ENCODE measurements at places on chromosomes 6 and 20.
A peak's percentile ranks its signal among the peaks of the same experiment; 100 is the strongest.

- no peak for DNase-seq
Measured at GRCh38 chr6:148523048-148523447, 180.4 kb downstream of the SASH1 start.

GRCh38 chr20:53070706-53071392 is 98.7 kb downstream of the TSHZ2 start:
- DNase-seq = peak; percentile 74

GRCh38 chr20:17417225-17417624 is 114.0 kb downstream of the BFSP1 start:
- DNase-seq = no peak

GRCh38 chr6:169930799-169931198 is 179.4 kb downstream of the ERMARD start:
- no peak for DNase-seq

GRCh38 chr6:90372885-90373284 is 76.2 kb upstream of the BACH2 start:
- peak; percentile 26 for DNase-seq

DNA sequence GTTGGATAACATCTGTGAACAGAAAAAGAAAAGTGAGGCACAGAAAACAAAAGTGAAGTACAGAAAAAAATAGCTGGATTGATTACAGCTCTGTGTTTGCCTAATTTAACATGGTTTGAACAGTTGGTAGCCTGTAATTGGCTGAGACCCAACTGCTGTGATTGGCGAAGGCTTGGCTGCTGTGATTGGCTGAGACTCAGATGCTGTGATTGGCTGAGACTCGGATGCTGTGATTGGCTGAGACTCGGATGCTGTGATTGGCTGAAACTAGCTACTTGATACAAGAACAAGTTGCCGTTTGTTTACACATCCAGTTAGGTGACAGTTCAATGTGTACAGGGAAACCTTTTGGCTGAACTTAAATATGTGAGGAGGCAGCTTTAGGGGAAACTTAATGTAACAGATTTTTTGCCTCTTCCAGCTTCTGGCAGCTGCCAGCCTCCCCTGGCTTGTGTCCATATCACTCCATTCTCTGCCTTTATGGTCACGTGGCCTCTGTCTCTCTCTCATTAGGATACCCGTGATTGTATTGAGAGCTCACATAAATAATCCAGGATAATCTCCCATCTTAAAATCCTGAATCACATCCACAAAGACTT is 223.4 kb upstream of the FOXA2 start:
- no peak for DNase-seq

DNA sequence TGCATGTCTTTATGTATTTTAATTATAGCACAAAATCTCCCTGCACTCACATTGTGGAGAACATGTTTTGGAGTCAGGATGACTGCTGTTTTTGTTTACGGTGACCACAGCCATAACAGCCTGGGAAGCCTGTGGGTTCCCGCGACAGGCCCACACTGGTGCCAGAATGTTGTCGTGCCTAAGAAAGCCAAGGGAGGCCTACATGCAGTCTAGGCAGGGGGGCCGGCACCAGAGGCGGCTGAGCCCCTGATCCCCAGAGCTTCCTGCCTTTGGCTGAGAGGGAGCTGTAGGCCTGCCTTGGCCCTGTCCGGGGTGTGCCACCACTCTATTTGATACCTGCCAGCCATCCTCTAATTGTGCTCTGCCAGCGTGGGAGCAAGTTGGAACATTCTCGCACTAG is 46.7 kb downstream of the TBC1D7 start:
- no peak for DNase-seq

- no peak for DNase-seq
Measured at GRCh38 chr20:6099819-6100218, 23.0 kb downstream of the FERMT1 start.

DNA sequence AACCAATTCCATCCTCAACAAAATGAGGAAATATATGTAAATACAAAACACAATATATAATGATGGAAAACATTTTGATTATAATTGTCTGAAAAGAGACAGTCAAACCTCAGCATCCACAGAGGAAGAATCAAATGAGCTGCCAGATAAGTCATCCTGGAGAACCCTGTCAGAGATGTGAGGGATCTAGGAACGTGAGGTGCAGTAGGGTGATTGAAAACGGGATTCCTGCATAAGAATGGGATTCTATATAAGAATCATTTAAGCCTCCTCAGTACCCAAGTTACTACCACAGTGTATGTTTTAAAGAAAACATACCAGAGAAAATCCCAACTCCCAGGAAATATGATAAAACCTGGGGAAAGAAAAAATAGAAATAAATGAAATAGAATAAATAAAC is 690.5 kb downstream of the FRK start:
- DNase-seq = no peak

GRCh38 chr20:60573003-60573680 is 614.9 kb downstream of the CDH26 start:
- no peak for DNase-seq

- no peak for DNase-seq
Measured at GRCh38 chr6:165766457-165766856, 103.4 kb upstream of the PDE10A start.

DNA sequence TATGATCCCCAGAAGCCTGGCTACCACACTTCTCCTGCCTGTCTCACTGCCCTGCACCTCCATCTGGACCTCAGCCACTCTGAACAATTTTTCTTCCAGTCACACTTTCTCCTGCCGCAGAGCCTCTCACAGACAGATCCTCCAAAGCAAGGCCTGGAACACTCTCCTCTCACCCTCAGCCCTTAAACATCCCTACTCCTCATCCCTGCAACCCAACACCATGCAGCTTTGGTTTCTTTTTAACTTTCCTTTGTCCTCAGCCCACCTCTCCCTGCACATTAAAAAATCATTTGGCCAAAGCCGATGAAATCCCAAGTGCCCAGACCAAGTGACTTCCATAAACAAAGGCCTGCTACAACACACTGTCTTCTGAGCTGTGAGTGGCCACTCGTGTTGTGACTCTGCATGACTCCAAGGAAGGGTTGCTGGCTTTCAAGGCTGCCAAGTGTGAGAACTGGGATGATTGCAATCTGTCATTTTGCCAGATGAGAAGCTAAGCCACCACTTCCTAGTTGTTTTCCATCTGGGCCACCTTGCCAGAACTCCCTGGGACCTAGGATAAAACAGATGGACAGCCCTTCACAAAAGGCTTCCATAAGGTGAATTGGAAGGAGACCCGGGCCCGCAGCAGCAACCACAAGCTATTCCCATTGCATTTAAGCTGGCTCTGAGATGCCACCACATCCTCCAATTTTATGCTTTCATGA is 144.4 kb upstream of the SSTR4 start:
- DNase-seq = no peak

DNA sequence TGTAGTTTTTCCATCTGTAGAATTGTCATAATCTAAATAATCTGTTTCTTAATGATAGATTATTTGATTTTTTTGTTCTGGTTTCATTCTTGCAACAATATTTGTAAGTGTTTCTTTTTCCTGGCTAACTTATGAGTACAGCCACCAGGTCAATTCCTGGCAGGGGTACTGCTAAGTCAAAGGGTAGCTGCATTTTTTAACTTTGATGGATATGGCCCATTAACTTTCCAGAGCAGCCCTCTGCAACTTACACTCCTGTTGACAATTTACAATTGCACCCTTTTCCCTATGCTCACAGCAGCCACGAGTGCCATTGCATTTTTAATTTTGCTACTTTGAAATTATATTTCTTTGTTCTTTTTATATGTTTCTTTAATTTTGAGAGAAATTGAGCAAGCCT is 209.3 kb upstream of the CST7 start:
- DNase-seq = no peak

DNA sequence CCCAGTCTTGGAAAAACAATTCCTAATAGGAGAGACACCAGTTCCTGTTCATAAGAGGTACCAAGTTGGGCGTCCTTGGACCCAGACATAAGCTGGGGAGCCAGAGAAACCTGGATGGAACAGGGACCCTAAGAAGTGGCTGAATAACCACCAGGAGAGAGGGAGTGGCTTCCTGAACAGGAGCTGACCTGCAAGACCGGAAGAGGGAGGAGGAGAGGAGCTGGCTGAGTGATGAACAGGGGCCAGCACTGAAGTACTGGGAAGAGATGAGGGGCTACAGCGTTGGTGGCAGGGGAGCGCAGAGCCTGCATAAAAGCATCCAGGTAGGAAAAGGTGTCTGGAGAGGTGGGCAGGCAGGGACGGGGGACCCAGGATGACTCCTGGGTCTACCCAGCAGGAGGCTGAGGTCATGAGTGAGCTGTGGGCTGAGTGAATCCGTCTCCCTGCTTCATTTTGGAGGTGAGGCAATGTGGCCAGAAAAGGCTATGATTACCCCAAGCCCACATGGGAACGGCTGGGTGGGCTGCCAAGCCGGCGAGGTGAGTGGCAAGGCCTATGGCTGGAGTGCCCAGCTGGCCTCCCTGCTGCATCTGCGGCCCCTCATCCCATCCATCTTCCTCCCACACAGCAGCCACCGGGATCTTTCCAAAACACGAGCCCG is 34.4 kb upstream of the ZFAND3 start:
- no peak for DNase-seq

DNA sequence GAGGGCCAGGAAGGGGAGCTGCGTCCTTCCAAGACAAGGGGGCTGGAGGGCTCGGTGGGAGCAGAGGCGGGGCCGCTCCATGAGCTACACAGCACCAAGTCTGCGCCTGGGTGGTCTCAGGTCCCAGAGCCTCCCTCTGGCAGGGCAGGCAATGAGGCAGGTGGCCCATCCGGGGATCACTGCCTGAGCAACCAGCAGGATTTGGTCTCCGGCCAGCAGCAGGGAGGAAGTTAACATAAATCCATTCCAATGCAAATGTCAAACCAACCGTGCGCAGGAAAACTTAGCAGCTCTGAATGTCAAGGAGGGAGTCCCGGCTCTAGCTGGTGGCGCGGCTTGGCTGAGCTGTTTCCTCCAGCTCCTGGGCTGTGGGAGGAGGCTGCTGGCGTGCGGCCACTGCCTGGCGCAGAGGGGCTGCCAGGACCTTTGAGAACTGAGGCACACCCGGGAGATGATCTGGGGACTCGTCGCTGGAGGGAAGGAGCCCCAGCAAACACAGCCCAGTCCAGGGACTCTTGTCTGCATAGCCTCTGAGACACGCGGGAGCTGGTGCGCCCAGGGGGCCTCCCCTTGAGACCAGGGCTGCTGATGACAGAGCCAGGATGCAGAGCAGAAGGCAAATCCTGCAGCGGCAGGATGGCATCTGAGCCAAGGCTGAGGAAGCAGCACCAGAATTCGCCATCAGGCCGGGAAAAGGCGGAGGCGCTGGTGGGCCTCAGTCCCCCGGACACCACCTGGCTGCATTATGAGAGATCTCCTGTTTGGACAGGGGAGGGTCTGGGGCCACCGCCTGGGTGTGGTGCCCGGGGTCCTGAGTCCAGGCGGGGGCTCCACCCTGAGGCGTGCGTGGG is 33.1 kb upstream of the CHRNA4 start:
- no peak for DNase-seq

GRCh38 chr6:128432394-128432793 is 88.0 kb downstream of the PTPRK start:
- no peak for DNase-seq

GRCh38 chr6:47743744-47744143 is 38.1 kb upstream of the OPN5 start:
- DNase-seq = no peak

- DNase-seq = no peak
Measured at GRCh38 chr20:52569201-52569600, 377.6 kb upstream of the ZFP64 start.

- DNase-seq = no peak
Measured at GRCh38 chr6:119129968-119130484, 51.6 kb upstream of the FAM184A start.

DNA sequence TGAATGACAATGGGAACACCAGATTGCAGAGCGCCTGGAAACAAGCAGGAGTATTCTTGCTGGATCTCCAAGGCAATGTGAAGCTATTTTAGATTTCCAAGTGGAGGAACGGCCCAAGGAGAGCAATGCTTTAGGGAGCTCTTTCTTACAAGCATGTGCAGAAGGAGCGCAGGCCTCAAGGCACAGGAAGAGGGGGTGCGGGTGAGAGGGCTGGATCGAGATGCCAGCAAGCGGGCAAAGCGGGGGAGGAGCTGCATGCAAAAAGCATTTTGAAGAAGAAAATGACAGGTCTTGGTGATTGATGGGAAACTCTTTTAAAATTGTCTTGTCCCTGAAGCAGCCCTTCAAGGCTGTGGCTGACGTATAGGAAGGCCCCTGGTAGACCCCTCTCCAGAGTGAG is 171.9 kb downstream of the QRSL1 start:
- no peak for DNase-seq

DNA sequence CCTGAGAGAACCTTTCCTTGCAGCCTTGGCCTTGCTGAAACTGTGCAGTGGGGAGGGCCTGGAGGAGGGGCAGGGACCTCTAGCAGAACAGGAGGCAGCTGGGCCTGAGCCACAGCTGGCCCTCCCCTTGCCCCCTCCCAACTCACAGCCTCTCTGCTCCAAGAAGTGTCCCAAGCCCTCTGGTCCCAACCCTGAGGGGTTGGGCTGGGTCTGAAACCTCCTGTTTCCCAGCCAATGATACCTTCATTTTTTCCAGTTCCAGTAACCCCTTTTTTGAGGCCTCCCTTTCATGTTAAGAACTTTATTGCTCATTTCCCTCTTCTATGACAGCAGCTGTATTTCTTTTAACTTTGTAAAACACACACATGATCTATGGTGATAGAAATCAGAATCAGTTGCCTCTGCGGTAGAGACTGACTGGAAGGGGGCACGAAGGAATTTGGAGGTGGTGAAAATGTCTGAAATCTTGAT is 17.9 kb upstream of the ARMC12 start:
- peak; percentile 77 for DNase-seq

GRCh38 chr6:8017705-8018104 is 46.5 kb downstream of the BLOC1S5 start:
- DNase-seq = no peak

- peak; percentile 76 for DNase-seq
Measured at GRCh38 chr20:35768731-35769664, 2.8 kb upstream of the PHF20 start.

DNA sequence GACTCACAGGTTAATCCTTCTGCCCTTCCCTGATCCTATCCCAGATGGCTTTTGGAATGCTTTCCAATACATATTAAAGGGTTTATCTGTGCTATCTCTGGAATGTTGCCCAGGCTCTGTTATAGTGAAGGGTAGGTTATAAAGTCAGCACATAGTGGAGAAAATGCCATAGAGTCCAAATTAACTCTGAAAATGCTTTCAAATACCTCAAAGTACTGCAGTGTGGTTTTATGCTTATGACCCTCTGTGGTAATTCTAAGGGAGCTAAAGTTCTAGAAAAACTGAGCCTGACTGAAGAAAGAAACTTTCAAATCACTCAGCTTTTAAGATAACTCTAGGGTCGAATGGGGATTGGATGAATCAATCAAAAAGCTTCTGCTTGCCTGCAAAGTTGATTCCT is 159.8 kb downstream of the PLCB1 start:
- DNase-seq = no peak

- DNase-seq = no peak
Measured at GRCh38 chr6:97462031-97462430, 179.0 kb upstream of the MMS22L start.

DNA sequence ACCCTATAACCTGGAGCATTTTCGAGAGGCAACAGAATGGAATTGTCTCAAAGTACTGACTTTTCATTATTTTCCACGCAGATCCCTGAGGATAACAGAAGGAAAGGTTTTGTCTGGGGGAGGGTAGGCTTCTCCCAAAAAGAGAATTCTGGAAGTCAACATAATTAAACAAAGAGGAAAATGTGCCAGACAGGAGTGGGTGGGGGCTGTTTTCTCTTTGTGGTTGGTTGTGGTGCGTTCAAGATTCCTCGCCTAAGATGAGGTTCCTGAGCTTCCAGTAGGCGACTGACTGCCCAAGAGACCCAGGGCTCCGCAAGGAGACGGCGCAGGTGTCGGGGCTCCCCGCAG is 70.4 kb downstream of the SOX4 start:
- no peak for DNase-seq

GRCh38 chr6:93183531-93183972 is 235.8 kb downstream of the EPHA7 start:
- no peak for DNase-seq

- DNase-seq = no peak
Measured at GRCh38 chr20:63558804-63559484, 5.0 kb downstream of the FNDC11 start.
